Tongue (tissue), 3 donors: ENCODE measurements at places on chromosomes 1 and 21. TPM values are rescaled to one million over a fixed set of nuclear protein-coding genes. Genes with fewer than 3 reads are reported as not detected.

The AMY1A gene
- total RNA-seq = not detected

The RNU5D-1 gene
- not detected for total RNA-seq

The NT5C1A gene
- total RNA-seq = 19.6 TPM

The PDE9A gene
- 9.8 TPM for total RNA-seq

The FCER1G gene
- total RNA-seq = 4.4 TPM

The HSPG2 gene
- 381 TPM for total RNA-seq

The OR2L2 gene
- not detected for total RNA-seq

The OPRD1 gene
- total RNA-seq = 0.72 TPM

The ALG14 gene
- total RNA-seq = 1.0 TPM

The ERG gene
- total RNA-seq = 8.6 TPM

The NBPF10 gene
- 2.9 TPM for total RNA-seq

The CACNA1S gene
- total RNA-seq = 74.9 TPM

The USH2A gene
- total RNA-seq = 0.10 TPM

The CAMK1G gene
- not detected for total RNA-seq

The KCNJ9 gene
- not detected for total RNA-seq

The AKIRIN1 gene
- total RNA-seq = 21.1 TPM

The PDPN gene
- 10.5 TPM for total RNA-seq

The SZT2 gene
- 25.5 TPM for total RNA-seq

The SMAP2 gene
- total RNA-seq = 8.8 TPM

The WDR77 gene
- 25.7 TPM for total RNA-seq

The OR10Z1 gene
- total RNA-seq = not detected

The ZCCHC17 gene
- 19.1 TPM for total RNA-seq

The RGS13 gene
- 0.10 TPM for total RNA-seq

The ATP6V1G3 gene
- total RNA-seq = not detected

The ATXN7L2 gene
- 2.2 TPM for total RNA-seq

The RXFP4 gene
- total RNA-seq = not detected

The NTMT2 gene
- not detected for total RNA-seq

The IVL gene
- 7.7 TPM for total RNA-seq

The CFHR3 gene
- total RNA-seq = 0.51 TPM

The TMEM200B gene
- total RNA-seq = 11.0 TPM

The RNF186 gene
- not detected for total RNA-seq
